ENCODE measurements at places on chromosomes 1 and 21.

- H3K4me1 ChIP-seq, result no peaks in the 10 kb centered on the region
- H3K27me3 ChIP-seq, result no peaks in the 10 kb centered on the region
- H3K4me3 ChIP-seq, result no peak overlapping the region
- H3K27ac ChIP-seq, result no peak overlapping the region
Measured at GRCh38 chr21:27818847-27819246, 852.0 kb upstream of the ADAMTS5 start.

GRCh38 chr1:187645651-187646050 lies 816.9 kb downstream of the PLA2G4A start:
- DNase-seq, result no peak
- no peak overlapping the region for H3K4me3 ChIP-seq
- no peaks in the 10 kb centered on the region for H3K4me1 ChIP-seq
- H3K36me3 ChIP-seq, result no peaks in the 10 kb centered on the region

- no peak for DNase-seq
- no peaks in the 10 kb centered on the region for H3K4me1 ChIP-seq
- no peak overlapping the region for H3K4me3 ChIP-seq
Measured at GRCh38 chr1:72521659-72522058, 239.3 kb upstream of the NEGR1 start.

DNA sequence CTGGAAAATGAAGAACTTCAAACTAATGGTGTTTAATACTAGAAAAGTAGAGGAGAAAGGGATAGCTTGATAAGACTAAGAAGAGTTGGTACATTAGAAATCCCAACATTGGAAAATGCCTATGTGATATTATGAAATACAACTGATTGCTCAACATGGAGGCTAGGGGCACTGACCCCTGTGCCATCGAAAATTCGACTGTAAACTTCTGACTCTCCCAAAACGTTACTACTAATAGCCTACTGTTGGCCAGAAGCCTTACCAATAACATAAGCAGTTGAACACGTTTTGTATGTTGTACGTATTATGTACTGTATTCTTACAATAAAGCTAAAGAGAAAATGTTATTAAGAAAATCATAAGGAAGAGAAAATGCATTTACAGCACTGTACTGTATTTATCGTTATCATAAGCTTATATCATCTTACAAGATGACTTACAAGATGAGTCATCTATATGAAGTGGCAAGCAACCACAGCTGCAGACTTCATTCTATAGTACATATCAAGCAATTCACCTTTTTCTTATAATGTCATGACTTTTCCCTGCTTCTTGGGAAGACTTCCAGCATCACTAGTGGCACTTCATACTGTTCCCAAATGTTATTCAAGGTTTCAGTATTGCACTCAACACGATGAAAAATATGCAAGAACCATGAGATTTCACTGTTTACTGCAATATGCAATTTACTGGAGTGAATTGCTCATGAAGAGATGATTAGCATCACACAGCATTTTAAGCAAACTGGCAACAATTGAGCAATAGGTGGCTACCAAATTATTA lies 12.9 kb upstream of the CTSK start:
- peaks cover 4% of the 10 kb centered on the region for H3K4me1 ChIP-seq
- H3K4me3 ChIP-seq, result no peak overlapping the region
- H3K27me3 ChIP-seq, result no peaks in the 10 kb centered on the region
- no peak overlapping the region for H3K27ac ChIP-seq
- no peak for DNase-seq

DNA sequence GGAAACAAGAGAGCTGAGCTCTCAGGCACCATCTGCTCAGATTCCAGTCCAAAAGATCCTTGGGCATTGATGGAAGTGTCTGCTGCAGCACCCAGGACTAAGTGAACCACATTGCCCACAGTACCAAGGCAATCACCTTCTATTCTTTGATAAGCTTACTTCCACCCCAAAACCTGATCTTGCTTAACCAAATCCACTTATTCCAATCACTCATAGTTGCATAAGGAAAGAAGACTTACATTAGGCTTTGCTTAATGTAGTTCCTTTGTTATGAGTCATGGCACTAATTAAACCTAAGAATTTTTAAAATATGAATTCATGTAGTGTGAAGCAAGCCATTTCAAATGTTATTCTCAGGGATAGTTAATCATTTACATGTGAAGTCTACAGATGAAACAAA lies 84.5 kb downstream of the UCHL5 start:
- DNase-seq, result no peak
- H3K4me3 ChIP-seq, result no peak overlapping the region
- no peaks in the 10 kb centered on the region for H3K27me3 ChIP-seq
- H3K4me1 ChIP-seq, result no peaks in the 10 kb centered on the region

DNA sequence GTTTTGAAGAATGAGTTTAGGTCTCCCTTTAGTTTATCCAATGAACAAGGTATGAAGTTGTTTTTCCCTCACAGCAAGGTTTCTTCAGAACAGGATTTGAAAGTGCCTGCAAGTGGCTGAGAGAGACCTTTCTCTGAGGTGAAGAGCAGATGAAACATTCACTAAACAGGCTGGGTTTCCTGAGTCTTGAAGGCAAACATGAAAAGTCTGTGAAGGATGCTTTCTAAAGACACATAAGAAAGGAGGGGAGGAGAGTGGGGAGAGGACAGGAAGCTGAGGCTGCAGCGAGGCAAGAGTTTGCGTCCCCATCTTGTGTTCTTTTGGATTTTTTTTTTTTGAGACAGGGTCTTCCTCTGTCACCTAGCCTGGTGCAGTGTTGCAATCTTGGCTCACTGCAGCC lies 95.7 kb upstream of the SIM2 start:
- no peak overlapping the region for H3K27ac ChIP-seq
- H3K36me3 ChIP-seq, result peaks cover 2% of the 10 kb centered on the region

GRCh38 chr1:24369801-24370200 lies 43.8 kb downstream of the STPG1 start:
- H3K4me1 ChIP-seq, result peaks cover 20% of the 10 kb centered on the region
- no peaks in the 10 kb centered on the region for H3K36me3 ChIP-seq
- H3K27ac ChIP-seq, result no peak overlapping the region
- H3K27me3 ChIP-seq, result no peaks in the 10 kb centered on the region
- no peak for DNase-seq

DNA sequence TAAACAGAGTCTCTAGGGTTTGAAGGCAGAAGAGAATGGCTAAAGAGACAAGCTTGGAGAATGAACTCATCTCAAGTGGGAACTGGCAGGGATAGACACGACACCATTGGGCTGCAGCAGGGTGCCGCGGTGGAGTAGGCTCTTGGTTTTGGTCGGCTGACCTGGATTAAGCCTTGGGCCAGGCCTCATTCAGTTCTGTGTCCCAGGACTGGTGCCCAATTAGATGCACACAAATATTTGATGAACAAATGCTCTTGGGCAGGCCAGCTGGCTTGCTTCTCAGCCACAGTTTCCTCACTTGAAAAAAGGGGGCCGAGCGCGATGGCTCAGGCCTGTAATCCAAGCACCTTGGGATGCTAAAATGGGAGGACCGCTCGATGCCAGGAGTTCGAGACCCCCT lies 53.4 kb upstream of the CITED4 start:
- H3K27me3 ChIP-seq, result no peaks in the 10 kb centered on the region
- H3K4me1 ChIP-seq, result no peaks in the 10 kb centered on the region
- no peak overlapping the region for H3K4me3 ChIP-seq
- H3K36me3 ChIP-seq, result no peaks in the 10 kb centered on the region
- no peak for DNase-seq

GRCh38 chr21:45098867-45099266 lies 24.5 kb downstream of the ADARB1 start:
- no peak overlapping the region for H3K4me3 ChIP-seq
- H3K4me1 ChIP-seq, result peaks cover 63% of the 10 kb centered on the region
- H3K36me3 ChIP-seq, result peaks cover 52% of the 10 kb centered on the region

DNA sequence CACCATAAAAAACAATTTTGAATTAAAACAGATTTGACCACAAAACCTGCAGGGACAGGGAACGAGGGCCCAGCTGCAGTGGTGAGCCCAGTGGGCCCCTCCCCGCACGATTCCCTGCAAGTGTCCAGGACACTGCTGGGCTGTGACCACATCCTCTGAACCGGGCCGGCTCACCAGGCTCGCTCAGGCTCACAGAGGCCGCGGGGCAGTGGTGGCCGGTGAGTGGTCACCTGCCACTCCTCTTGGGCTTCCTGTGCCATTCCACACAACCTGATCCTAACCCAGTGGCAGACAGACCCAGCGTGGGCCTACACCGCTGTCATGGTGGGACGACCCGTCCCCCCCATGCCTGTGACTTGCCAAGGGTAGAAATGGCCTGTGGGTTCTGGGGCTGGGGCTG lies 36.5 kb upstream of the RIPK4 start:
- H3K4me1 ChIP-seq, result no peaks in the 10 kb centered on the region
- H3K4me3 ChIP-seq, result no peak overlapping the region
- peaks cover 50% of the 10 kb centered on the region for H3K36me3 ChIP-seq
- H3K27ac ChIP-seq, result no peak overlapping the region

- H3K36me3 ChIP-seq, result no peaks in the 10 kb centered on the region
- H3K27me3 ChIP-seq, result peaks cover 39% of the 10 kb centered on the region
- DNase-seq, result no peak
- H3K4me1 ChIP-seq, result no peaks in the 10 kb centered on the region
Measured at GRCh38 chr1:208944981-208945451, 638.5 kb upstream of the CAMK1G start.

GRCh38 chr1:117534995-117535467 lies 70.8 kb upstream of the TENT5C start:
- no peak overlapping the region for H3K4me3 ChIP-seq
- peaks cover 10% of the 10 kb centered on the region for H3K36me3 ChIP-seq
- H3K4me1 ChIP-seq, result peaks cover 31% of the 10 kb centered on the region
- no peak overlapping the region for H3K27ac ChIP-seq

- H3K27ac ChIP-seq, result no peak overlapping the region
- H3K4me3 ChIP-seq, result no peak overlapping the region
- no peak for DNase-seq
Measured at GRCh38 chr1:115277276-115277675, 60.8 kb downstream of the NGF start.

DNA sequence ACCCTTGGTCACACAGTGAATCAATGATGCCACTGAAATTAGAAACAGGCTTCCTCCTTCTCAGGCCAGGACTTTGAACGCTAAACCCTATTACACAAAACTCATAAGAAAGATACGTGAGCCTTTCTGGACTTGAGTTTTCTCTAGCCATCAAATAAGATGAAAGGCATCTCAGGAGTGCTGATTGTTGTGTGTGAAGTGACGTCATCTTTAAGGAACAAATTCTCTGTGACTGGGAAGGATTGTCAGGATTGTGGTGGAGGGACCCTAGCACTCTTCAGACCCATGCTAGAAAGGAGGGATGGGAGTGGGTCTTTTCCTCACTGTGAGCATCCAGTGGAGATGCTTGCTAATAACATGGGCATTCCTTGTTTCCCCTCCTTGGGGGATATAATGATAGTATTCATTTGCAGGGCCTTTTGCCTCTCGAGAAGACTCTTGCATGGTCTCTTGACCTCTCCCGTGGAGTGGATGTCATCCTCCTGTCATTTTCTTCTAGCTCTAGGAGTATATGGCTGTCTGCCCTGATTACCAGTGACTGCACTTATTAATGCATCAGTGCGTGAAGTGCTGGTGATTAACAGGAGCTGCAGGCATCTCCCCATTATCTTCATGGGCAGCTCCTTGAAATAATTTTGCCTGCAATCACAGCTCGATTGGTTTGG lies 39.9 kb downstream of the SPATA46 start:
- H3K4me3 ChIP-seq, result no peak overlapping the region
- peaks cover 11% of the 10 kb centered on the region for H3K27me3 ChIP-seq
- no peaks in the 10 kb centered on the region for H3K4me1 ChIP-seq
- no peaks in the 10 kb centered on the region for H3K36me3 ChIP-seq
- no peak for DNase-seq

GRCh38 chr1:41539418-41539805 lies 54.9 kb upstream of the EDN2 start:
- no peaks in the 10 kb centered on the region for H3K27me3 ChIP-seq
- peaks cover 66% of the 10 kb centered on the region for H3K4me1 ChIP-seq
- no peak for DNase-seq

DNA sequence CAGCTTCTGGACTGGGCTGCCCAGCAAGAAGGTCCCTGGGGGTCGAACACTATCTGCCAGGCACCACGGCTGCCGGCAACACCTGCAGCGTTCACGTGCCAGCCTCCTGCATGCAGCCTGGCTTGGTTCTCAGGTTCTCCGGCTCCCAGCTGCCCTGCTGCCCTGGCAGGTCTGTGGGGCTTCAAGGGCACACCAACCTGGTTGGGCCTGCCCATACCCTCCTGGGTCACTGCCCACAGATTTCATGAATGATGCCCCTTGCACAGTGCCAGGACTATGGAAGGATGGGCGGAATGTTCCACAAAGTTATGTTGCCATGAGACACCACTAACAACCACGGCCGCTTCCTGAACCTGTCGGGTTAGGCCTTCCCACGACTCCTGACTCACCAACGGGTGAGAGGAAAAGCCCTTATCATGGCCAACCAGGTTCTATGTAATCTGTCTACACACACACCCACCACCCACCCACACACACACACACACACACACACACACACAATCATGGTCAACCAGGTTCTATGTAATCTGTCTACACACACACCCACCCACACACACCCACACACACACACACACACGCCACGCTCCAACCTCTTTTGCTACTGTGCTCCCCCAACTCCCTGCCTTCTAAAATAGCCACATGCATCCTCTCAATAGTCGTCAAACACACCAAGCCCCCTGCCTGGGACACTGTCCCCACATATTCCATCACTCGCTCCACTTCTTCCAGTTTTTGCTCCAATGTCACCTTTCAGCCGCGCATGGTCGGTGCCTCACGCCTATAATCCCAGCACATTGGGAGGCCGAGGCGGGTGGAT lies 32.2 kb downstream of the HSPG2 start:
- DNase-seq, result no peak
- H3K36me3 ChIP-seq, result no peaks in the 10 kb centered on the region
- H3K4me3 ChIP-seq, result no peak overlapping the region
- H3K4me1 ChIP-seq, result peaks cover 19% of the 10 kb centered on the region

DNA sequence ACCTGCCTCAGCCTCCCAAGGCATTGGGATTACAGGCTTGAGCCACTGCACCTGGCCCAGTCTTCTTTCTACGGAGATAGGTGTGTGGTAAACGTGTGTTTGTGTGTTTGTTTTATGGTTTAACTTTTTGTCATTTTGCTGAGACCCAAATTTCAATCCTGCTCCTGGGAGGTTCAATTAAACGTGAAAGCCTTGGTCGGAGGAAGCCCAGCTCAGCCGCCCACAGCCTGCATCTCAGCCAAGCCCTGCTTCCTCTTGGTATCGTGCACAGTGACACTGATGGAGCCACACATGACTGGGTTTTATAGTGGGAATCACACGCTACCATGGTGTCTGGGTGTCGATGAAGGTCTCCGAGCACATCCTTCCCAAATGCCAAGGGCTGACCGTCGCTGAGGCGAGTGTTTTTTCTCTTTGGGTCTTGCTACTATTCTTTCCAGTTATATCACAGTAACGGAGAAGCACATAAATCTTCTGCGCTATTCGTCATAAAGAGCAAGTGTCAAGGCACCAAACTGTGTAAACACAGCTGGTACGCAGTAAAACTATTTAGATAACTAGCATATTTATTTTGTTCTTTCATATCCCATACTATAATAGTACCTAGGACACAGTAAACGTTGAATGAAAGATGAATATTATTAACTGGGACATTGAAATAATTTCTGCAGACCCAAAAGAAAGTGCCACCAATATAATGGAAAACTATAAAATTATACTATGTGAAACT lies 39.3 kb downstream of the HLCS start:
- H3K4me1 ChIP-seq, result no peaks in the 10 kb centered on the region
- peaks cover 20% of the 10 kb centered on the region for H3K36me3 ChIP-seq
- H3K27ac ChIP-seq, result no peak overlapping the region
- no peak for DNase-seq
- H3K27me3 ChIP-seq, result no peaks in the 10 kb centered on the region
- no peak overlapping the region for H3K4me3 ChIP-seq

Data from stimulated activated naive B cell treated with anti-CD40 and anti-IgM and Interleukin-4, amounts not matched to agents 10 μg/mL and 1 μg/mL and 100 μg/mL, for 72 hours (primary cell).